ENCODE measurements at places on chromosomes 11 and 22.

- no peaks in the 10 kb centered on the region for H3K4me1 ChIP-seq
- no peak for DNase-seq
- no peaks in the 10 kb centered on the region for H3K36me3 ChIP-seq
- no peak overlapping the region for H3K27ac ChIP-seq
- H3K27me3 ChIP-seq = no peaks in the 10 kb centered on the region
These were observed 155.3 kb downstream of the MIAT start for GRCh38 chr22:26812731-26813130.

- no peaks in the 10 kb centered on the region for H3K27me3 ChIP-seq
- no peak overlapping the region for H3K27ac ChIP-seq
These were observed 206.4 kb downstream of the BLID start for GRCh38 chr11:121909596-121909995.

GRCh38 chr11:11192541-11192940, 160.5 kb downstream of the CSNK2A3 start:
- no peaks in the 10 kb centered on the region for H3K27me3 ChIP-seq
- H3K27ac ChIP-seq = no peak overlapping the region
- H3K4me3 ChIP-seq = no peak overlapping the region
- no peaks in the 10 kb centered on the region for H3K4me1 ChIP-seq
- no peak for DNase-seq

DNA sequence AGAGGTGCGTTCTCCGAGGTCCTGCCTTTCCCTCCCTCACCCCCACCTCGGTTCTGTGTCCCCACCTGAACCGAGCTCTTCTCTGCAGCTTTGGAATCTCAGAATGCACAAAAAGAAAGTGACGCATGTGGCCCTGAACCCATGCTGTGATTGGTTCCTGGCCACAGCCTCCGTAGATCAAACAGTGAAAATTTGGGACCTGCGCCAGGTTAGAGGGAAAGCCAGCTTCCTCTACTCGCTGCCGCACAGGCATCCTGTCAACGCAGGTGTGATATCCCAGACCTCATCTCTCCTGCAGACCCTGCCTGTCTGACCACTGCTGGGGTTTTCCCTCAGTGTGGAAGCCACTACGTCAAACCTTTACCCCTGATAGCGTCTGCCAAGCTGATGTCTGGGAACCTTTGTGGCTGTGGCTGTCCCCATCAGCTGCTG, 13.9 kb downstream of the ACP2 start:
- H3K27ac ChIP-seq = peak overlapping the region; percentile 21
- peaks cover 15% of the 10 kb centered on the region for H3K4me1 ChIP-seq
- no peak overlapping the region for H3K4me3 ChIP-seq
- H3K27me3 ChIP-seq = no peaks in the 10 kb centered on the region
- H3K36me3 ChIP-seq = peaks cover 46% of the 10 kb centered on the region
- DNase-seq = peak; percentile 86

DNA sequence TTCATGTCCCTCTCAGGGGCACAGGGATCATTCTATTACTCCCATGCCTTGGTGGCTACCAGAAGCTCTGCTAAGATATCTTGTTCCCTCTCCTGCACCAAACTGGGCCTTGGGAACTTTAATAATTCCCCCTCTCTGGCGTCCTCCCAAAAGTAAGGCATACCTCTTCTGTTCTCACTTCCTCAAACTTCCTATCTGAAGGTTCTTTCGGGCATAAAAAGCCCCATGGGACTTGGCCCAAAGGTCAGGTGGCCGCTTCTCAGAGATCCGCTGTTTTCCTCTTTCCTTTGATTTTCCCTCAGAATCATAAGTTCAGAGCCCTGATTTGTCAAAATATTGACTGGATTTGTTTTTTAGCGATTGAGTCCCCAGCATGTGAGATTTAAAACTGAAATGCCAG, 13.0 kb downstream of the POLD3 start:
- no peak for DNase-seq
- peaks cover 7% of the 10 kb centered on the region for H3K36me3 ChIP-seq
- no peaks in the 10 kb centered on the region for H3K4me1 ChIP-seq
- H3K4me3 ChIP-seq = no peak overlapping the region
- no peak overlapping the region for H3K27ac ChIP-seq

DNA sequence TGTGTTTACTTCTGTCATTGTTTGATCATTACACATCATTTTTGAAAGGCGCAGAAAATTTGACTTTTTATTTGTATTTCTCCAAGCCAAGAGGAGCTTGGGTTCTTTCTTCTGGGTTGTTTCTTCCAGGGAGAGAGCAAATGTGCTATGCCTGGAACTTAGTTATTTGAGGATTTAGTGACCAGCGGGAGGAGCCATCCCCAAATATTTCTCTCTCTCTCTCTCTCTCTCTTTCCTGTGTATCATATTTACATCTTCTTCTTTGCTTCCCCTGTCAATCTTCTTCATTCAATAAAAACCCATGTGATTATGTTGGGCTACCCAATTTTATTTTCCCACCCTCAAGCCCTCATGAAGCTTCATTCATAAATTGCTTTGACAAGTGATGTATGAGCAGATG, 534.5 kb downstream of the LRRC4C start:
- no peak for DNase-seq
- no peaks in the 10 kb centered on the region for H3K4me1 ChIP-seq
- no peak overlapping the region for H3K27ac ChIP-seq
- no peaks in the 10 kb centered on the region for H3K27me3 ChIP-seq

DNA sequence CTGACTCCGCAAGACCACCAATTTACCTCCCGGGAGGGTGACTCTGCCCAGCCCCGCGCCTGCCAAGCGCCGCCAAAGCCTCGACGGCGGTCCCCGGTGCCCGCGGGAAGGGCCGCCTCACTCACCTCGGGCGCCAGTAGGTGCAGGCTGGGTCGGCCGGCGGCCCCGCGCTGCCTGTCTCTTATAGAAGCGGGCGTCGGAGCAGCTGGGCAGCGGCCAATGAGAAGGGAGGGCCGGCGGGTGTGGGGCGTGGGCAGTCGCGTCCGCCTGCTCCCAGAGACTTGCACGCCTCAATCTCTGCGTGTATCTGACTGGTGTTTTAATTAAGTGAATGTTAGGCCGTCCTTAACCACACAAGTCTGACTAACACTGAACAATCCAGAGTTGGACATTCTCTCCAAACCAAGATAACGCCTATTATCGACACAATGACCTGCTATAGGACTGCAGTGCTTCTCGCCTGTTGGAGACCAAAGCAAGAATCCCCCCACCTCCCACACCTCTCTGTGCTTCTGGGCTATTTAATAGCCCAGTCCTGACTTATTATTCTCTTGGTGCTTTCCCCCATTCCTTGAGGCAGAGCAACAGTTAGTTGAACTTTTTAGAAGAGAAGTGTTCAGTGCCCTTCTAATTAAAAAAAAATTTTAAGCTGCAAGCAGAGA, at the start of gene TPH1:
TSS of gene TPH1 (minus strand) at position 154 of the 662 bp plus-strand sequence. CDS start 5,507 bp downstream, outside the sequence.
- DNase-seq = no peak
- H3K27me3 ChIP-seq = peaks cover 15% of the 10 kb centered on the region
- no peak within 1 kb of the TSS for H3K4me3 ChIP-seq
- H3K4me1 ChIP-seq = no peaks in the 10 kb centered on the region
- no peak within 1 kb of the TSS for H3K27ac ChIP-seq
- H3K36me3 ChIP-seq = no peaks in the 10 kb centered on the region

- H3K36me3 ChIP-seq = no peaks in the 10 kb centered on the region
- H3K27ac ChIP-seq = no peak overlapping the region
- H3K4me3 ChIP-seq = no peak overlapping the region
- peaks cover 8% of the 10 kb centered on the region for H3K4me1 ChIP-seq
- DNase-seq = no peak
These were observed 31.5 kb downstream of the PTPRJ start for GRCh38 chr11:48011798-48012391.

DNA sequence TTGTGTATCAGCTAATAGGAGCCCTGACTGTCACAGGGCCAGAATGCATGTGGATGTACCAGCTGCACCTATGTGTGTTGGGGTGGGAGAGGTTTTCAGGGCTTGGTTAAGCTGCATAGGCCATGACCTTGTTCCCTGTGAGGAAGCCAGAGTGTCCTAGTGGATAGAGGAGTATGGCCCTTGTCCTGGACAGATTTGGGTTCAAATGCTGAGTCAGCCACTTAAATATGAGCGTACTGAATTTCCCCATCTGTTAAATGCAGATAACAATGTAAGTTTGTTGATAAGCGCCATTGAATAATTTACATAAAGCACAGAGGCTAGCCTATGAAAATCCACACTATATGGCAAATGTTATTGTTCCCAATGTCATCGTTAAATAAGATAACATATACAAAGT, 74.4 kb downstream of the PANX1 start:
- DNase-seq = peak; percentile 8
- no peaks in the 10 kb centered on the region for H3K27me3 ChIP-seq
- H3K4me1 ChIP-seq = no peaks in the 10 kb centered on the region
- no peak overlapping the region for H3K4me3 ChIP-seq

DNA sequence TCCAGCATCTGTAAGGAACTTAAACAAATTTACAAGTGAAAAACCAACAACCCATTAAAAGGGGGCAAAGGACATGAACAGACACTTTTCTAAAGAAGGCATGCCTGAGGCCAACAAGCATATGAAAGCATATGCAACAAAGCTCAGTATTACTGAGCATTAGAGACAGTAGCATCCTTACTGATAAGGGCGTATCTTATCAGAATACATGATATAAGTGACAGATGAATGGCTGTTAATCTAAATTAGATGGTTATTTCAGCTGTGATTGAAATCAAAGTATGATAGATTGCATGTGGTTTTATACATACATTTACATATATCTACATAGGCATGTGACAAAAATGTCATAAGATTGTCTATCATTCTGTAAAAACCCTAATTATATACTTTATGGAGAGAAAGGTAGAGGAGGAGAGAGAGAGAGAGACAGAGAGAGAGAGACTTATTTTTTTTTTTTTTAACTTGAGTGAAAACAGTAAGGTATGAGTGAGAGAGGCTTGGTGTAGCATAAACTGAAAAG, 1240.7 kb downstream of the FAM181B start:
- H3K27ac ChIP-seq = no peak overlapping the region
- no peaks in the 10 kb centered on the region for H3K36me3 ChIP-seq
- H3K4me3 ChIP-seq = no peak overlapping the region
- no peaks in the 10 kb centered on the region for H3K27me3 ChIP-seq

- H3K4me3 ChIP-seq = no peak overlapping the region
- no peaks in the 10 kb centered on the region for H3K4me1 ChIP-seq
- no peaks in the 10 kb centered on the region for H3K36me3 ChIP-seq
These were observed 63.7 kb upstream of the CYP2D6 start for GRCh38 chr22:42194104-42194851.

- DNase-seq = no peak
- H3K27ac ChIP-seq = no peak overlapping the region
- H3K27me3 ChIP-seq = no peaks in the 10 kb centered on the region
- H3K36me3 ChIP-seq = no peaks in the 10 kb centered on the region
- no peak overlapping the region for H3K4me3 ChIP-seq
- H3K4me1 ChIP-seq = no peaks in the 10 kb centered on the region
These were observed 16.9 kb upstream of the CD81 start for GRCh38 chr11:2360081-2360642.

DNA sequence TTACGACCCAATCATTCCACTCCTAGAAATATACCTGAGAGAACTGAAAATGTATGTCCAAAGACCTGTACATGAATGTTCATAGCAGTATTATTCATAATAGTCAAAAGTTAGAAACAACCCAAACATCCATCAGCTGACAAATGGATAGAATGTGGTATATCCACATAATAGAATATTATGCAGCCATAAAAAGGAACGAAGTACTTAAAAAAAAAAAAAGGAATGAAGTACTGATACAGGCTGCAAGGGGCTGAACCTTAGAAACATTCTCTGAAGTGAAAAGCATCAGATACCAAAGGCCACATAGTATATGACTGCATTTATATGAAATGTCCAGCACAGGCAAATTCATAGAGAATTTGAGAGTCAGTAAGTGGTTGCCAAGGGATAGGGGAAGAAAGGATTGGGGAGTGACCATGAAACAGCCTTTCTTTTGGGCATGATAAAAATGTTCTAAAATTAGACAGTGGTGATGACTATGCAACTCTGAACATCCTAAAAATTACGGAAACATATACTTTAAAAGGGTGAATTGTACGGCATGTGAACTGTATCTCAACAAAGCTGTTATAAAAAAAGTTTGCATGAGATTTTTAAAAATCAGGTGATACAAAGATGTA, 1.8 kb downstream of the TPST2 start:
- H3K27ac ChIP-seq = peak overlapping the region; percentile 80
- DNase-seq = peak; percentile 82
- peak overlapping the region; percentile 85 for H3K4me3 ChIP-seq

GRCh38 chr11:34250732-34251588, 106.8 kb downstream of the ABTB2 start:
- peak overlapping the region; percentile 58 for H3K4me3 ChIP-seq
- H3K4me1 ChIP-seq = peaks cover 12% of the 10 kb centered on the region
- H3K27ac ChIP-seq = no peak overlapping the region
- H3K27me3 ChIP-seq = no peaks in the 10 kb centered on the region

- H3K27ac ChIP-seq = no peak overlapping the region
- H3K4me3 ChIP-seq = no peak overlapping the region
- no peaks in the 10 kb centered on the region for H3K36me3 ChIP-seq
- H3K4me1 ChIP-seq = peaks cover 7% of the 10 kb centered on the region
These were observed 20.2 kb upstream of the PATL1 start for GRCh38 chr11:59689015-59689414.

Data from common myeloid progenitor, CD34-positive (primary cell).